IMR-90 (cell line): ENCODE measurements at places on chromosomes 13 and 19. TPM values are rescaled to one million over a fixed set of nuclear protein-coding genes. Genes with fewer than 3 reads are reported as not detected.

Gene C13orf42
- not detected in 2 replicates for total RNA-seq

Gene NFILZ
- total RNA-seq: not detected in 2 replicates

Gene ZNF649
- 9.2 and 10.4 TPM in 2 replicates for total RNA-seq

Gene HSD17B14
- 0.54 and 0.56 TPM in 2 replicates for total RNA-seq

Gene FPR1
- not detected in 2 replicates for total RNA-seq

Gene ONECUT3
- not detected in 2 replicates for total RNA-seq

Gene DKKL1
- not detected in 2 replicates for total RNA-seq

Gene DOCK6
- total RNA-seq: 4.4 and 5.0 TPM in 2 replicates

Gene KISS1R
- total RNA-seq: not detected in 2 replicates

Gene ZNF177
- 0.83 and 1.1 TPM in 2 replicates for total RNA-seq

Gene GSX1
- total RNA-seq: not detected in 2 replicates

Gene IGSF23
- total RNA-seq: under 0.01 TPM in 1 of 2 replicates, not detected in the other

Gene IFNL3
- not detected in 2 replicates for total RNA-seq

Gene PDE4C
- total RNA-seq: 0.18 TPM in 1 of 2 replicates, not detected in the other

Gene NBEA
- total RNA-seq: 2.2 TPM in 2 replicates

Gene EMP3
- total RNA-seq: 128 and 147 TPM in 2 replicates

Gene IGFL1
- total RNA-seq: not detected in 2 replicates

Gene F7
- under 0.01 TPM in 1 of 2 replicates, not detected in the other for total RNA-seq

Gene MEIS3
- total RNA-seq: 28.3 and 32.4 TPM in 2 replicates

DNA sequence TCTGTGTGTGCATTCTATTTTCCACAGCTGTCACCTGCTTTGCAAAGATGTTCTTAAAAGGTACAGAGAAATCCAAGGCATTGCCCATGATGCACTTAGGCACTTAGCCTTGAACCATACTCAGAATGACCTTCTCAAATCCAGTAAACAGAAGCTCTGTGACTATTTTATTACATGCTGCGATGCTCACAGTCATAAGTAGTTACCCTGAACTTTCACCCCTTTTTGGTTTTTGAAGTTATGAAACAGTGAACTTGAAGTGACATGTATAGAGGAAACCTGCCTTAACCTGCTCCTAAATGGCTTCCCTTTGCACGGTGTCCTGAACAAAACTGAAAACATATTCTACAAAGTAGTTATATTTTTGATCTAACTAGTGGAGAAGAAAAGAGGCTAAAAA, 100.4 kb downstream of the SLC10A2 start:
- DNase-seq: no peak

- DNase-seq: peak; percentile 35
Observed at GRCh38 chr19:3556978-3557460, 367 bp downstream of the MFSD12 start.

DNA sequence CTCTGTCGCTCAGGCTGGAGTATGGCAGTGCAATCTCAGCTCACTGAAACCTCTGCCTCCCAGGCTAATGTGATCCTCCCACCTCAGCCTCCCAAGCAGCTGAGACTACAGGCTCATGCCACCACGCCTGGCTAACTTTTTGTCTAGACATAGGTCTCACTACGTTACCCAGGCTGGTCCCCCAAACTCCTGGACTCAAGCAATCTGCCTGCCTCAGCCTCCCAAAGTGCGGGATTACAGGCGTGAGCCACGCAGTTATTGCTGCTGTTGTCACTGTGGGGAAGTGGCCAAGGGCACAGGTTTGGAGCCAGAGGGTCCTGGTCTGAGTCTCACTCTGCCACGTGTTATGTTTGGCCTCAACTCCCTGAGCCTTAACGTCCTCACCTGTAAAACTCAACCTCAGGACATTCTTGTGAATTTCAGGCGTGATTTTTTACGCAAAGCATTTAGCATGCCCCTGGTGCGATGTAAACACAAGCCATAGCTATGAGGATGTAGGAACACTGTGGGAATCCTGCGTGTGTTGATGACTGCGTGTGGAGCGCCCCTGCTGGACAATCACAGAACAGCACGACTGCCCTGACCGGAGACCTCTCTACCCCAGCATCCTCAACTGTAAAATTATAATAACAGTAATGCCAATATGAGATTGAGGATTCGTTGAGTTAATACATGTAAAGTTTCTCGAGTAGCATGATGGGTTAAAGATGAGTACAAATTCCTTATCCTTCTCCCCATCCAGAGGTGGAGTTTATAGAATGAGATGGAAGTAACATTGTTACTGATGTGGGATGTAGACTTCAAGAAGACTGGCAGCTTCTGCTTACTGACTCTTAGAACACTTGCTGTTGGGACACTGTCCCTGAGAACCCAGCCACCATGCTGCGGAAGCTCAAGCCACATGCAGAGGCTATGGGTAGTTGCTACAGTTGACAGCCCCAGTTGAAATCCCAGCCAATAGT, 41.8 kb upstream of the PNMA8B start:
- peak; percentile 29 for DNase-seq

- DNase-seq: no peak
Observed at GRCh38 chr19:35845215-35846037, 6.9 kb downstream of the NPHS1 start.

GRCh38 chr13:78241278-78241919, 322.8 kb upstream of the EDNRB start:
- DNase-seq: peak; percentile 11

GRCh38 chr19:29804493-29804892, 7.3 kb upstream of the CCNE1 start:
- DNase-seq: no peak

- DNase-seq: no peak
Observed at GRCh38 chr19:1182068-1182467, 8.0 kb upstream of the SBNO2 start.

DNA sequence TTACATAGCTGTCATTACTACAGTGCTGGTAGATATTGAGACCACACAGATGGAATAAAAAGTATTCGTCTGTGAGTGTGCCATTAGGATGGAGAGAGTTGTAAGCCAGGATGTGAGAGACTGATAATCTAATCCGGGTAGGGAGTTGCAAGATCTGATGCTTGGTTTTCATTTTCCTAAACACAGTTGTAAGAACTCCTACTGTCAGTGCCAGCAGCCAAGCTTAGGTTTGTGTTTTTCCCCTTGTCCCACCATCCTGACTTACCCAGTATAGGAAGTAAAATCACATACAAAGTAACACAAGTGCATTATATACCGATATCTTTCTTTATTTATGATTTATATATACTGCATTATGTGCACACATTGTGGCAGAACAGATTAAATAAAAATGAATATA, 726.4 kb upstream of the PCDH20 start:
- no peak for DNase-seq

DNA sequence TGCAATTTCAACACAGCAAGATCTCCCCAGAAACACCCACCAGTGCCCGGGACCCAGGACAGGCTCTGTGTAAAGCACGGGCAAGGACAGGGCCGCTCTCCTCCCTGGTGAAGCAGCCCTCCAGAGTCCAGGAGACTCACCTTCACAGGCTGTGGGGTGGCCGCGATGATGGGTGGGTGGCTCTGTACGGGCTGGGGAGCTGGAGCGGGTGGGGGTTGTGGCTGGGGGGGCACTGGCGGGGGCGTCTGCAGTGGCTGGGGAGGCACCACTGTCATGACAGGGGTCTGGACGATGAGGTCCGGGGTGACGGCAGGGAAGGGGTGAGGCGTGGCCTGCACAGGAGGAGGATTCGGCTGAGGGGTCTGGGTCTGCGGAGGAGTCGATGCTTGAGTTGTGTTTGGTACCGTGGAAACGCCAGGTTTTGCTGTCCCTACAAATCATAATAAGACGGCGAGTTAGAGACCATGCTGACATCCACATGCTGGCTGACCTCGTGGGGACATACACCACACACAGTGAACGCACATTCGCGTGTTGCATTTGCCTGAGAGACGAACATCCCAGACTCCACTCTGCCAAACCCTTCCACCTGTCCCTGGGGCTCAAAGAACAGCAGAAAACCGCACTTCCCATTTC, 33.1 kb upstream of the EPHX3 start:
- no peak for DNase-seq

GRCh38 chr19:12933287-12934072, at the start of gene FARSA:
Gene FARSA (minus strand): TSS chr19:12933711. CDS start chr19:12933696, 15 bp downstream.
- peak; percentile 87 for DNase-seq

- peak; percentile 81 for DNase-seq
Observed at GRCh38 chr19:12064590-12065538, at the start of gene ZNF844. Gene ZNF844 (plus strand): TSS chr19:12064731. CDS start chr19:12064874, 143 bp downstream.

GRCh38 chr13:107650081-107650701, 565.1 kb downstream of the LIG4 start:
- peak; percentile 62 for DNase-seq

DNA sequence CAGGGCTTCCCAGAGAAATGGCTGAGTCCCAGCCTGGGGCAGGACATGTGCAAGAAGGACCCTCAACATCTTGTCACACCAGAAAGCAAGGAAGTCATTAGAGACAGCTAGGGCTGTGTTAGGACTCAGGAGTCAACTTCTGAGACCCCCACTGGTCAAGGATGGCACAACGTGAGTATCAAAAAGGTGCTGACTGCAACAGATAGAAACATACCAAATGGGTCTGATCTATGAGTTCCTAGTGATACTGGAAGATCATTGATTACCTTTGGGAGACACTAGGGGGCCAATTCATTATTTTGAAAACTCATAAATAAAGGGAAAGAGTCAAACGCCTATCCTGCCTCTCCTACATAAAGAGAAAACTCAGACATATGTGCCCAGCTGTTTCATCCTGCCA, 73.5 kb upstream of the GJB6 start:
- no peak for DNase-seq

GRCh38 chr13:97574926-97575325, 141.0 kb downstream of the RAP2A start:
- DNase-seq: peak; percentile 52

DNA sequence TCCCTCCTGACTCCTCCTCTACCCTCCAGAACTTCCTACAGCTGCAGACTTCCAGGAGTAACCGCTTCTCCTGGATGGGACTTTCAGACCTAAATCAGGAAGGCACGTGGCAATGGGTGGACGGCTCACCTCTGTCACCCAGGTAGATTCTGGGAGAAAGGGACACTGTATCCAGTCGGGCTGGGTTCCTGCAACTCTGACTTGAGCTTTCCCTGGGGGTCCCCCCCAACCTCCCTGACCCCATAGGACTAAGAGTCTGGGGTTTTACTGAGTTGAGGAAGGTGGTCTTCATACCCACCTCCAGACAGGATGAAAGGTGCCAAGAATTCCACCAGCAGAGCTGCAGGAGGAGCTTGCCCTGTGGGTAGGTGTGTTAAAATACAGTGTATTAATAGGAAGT, 4.4 kb downstream of the CLEC4M start:
- no peak for DNase-seq

GRCh38 chr19:22807061-22807835, 23.3 kb upstream of the ZNF99 start:
- DNase-seq: no peak

DNA sequence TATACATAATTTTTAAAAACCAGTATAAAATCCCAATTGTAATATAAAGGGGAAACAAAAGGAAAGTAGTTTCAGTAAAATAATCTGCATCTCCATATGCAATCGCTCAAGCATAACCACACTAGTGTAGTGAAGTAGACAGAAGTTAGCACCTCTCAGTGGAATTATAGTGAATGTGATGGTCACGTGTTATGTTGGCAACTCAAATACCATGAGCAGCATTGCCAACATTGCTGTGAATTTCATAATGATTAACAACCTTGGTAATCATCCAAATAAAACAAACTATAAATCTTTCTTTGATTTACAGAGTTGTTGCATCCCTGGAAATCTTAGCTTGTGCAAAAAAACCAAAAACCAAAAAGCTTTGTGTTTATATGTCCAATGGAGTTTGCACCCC, 77.3 kb upstream of the SIAH3 start:
- DNase-seq: no peak

DNA sequence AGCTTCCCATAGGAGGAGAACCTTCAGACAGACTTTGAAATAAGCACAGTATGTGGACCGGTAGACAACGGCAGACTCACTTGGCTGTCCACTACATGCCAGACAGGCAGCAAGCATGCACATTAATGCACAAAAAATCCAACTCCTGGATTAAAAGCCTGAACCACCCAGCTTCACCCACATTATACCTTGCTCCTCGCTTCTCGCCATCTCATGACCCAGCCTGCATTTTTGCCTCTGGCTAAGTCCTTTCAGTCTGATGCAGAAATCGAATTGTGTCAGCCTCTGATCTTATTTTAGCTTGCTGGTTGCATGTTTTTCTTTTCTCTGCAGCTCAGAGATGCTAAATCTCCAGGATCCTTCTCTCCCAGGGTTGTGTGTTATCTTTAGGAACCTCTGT, 358.7 kb downstream of the RFC3 start:
- DNase-seq: no peak

DNA sequence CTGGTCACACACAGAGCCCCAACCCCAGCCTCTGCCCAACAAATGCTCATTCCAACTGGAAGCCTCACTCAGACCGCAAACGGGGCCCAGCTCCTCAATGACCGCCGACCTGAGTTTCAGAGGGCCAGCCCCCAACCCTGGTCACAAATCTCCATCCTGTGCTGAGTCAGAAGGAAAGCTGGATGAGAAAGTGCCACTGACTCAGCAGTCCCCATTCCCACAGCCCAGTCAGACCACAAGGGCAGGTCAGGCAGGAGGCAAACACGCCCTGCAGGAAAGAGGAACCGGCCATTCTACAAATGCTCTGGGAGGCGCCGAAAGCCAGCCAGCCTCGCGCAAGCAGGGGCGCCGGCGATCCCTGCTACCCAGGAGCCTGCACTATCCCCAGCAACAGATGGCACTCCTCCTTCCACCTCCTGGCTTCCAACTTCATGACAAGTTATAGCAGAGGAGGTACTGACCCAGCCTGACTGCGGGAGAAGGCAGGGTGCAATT, 14.1 kb upstream of the PRKD2 start:
- peak; percentile 94 for DNase-seq

- DNase-seq: no peak
Observed at GRCh38 chr13:92407858-92408257, 818.7 kb upstream of the GPC6 start.

DNA sequence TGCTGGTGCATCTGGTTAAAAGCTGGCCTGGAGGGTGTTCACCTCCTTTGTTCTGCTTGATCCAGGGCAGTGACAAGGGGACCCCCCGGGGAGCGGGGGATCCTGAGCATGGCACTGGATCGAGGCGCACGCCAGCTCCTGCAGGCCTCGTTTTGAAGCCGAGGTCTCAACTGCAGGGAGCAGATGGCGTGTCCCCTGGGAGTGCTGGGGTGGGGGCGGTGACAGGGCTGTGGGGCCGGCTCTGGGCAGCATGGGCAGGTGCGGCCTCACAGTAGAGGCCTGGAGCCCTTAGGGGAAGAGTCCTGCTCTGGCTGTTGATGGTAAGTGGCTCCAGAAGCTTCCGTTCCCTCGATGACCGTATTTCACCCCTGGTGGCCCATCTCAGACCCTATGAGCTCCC, 51.8 kb downstream of the CRTC1 start:
- no peak for DNase-seq

DNA sequence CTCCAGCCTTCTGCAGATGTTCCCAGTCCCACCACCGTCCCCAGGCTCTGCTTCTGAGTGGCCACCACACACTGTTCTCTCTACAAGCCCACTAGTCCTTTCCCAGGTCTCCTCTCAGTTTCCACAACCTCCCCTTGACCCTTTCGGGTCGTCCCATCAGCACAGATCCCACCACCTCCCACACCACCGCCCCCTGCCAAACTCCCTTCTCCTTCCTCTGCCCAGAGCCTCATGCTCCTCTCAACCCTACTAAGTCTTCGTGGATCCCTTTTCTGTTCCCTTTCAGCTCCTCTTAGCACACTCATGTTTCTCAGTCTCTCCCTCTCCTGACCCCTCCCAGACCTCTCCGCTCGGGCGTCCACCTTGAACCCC, 1.9 kb downstream of the NAPA start:
- DNase-seq: no peak

- DNase-seq: peak; percentile 85
Observed at GRCh38 chr13:50589651-50590054, 253.8 kb downstream of the DLEU7 start.

GRCh38 chr13:42409075-42409474, 137.1 kb downstream of the AKAP11 start:
- no peak for DNase-seq

- no peak for DNase-seq
Observed at GRCh38 chr19:5530701-5531100, 37.1 kb downstream of the TINCR start.
